ENCODE measurements at places on chromosomes 2 and 18.
A peak's percentile ranks its signal among the peaks of the same experiment; 100 is the strongest.

GRCh38 chr18:8264861-8265411 is 344.3 kb upstream of the RAB12 start:
- DNase-seq = peak; percentile 43

GRCh38 chr2:240780023-240780700 is 39.9 kb downstream of the KIF1A start:
- DNase-seq = no peak

- no peak for DNase-seq
Measured at GRCh38 chr2:157257312-157258252, at the start of gene GALNT5. Gene GALNT5 (plus strand): TSS chr2:157257705. CDS start chr2:157258083, 378 bp downstream.

- no peak for DNase-seq
Measured at GRCh38 chr2:222707689-222708273, 36.3 kb downstream of the MOGAT1 start.

GRCh38 chr2:203805486-203805838 is 62.1 kb upstream of the CTLA4 start:
- no peak for DNase-seq

- DNase-seq = no peak
Measured at GRCh38 chr2:13968811-13969210, 663.7 kb upstream of the LRATD1 start.

DNA sequence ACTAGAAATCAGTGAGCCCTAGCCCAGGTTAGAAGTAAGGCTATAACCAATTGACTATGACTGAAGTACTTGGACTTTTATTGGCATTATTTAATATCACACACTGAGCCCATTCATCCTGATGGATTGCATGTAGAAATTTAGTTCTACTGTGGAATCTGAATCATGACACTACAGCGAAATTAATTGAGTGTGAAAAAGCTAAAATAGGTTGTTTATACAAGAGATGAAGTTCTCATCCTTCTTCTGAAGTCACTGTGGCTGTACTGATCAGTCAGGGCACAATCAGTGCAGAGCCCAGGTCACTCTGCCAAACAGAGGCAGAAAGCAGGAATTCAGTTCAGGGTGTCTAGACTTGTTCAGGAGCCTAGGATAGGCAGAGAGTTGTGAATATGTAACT is 158.9 kb downstream of the BABAM2 start:
- no peak for DNase-seq

- DNase-seq = no peak
Measured at GRCh38 chr2:74893332-74893731, 59.4 kb downstream of the HK2 start.

GRCh38 chr18:27838225-27838624 is 338.7 kb downstream of the CDH2 start:
- peak; percentile 47 for DNase-seq

DNA sequence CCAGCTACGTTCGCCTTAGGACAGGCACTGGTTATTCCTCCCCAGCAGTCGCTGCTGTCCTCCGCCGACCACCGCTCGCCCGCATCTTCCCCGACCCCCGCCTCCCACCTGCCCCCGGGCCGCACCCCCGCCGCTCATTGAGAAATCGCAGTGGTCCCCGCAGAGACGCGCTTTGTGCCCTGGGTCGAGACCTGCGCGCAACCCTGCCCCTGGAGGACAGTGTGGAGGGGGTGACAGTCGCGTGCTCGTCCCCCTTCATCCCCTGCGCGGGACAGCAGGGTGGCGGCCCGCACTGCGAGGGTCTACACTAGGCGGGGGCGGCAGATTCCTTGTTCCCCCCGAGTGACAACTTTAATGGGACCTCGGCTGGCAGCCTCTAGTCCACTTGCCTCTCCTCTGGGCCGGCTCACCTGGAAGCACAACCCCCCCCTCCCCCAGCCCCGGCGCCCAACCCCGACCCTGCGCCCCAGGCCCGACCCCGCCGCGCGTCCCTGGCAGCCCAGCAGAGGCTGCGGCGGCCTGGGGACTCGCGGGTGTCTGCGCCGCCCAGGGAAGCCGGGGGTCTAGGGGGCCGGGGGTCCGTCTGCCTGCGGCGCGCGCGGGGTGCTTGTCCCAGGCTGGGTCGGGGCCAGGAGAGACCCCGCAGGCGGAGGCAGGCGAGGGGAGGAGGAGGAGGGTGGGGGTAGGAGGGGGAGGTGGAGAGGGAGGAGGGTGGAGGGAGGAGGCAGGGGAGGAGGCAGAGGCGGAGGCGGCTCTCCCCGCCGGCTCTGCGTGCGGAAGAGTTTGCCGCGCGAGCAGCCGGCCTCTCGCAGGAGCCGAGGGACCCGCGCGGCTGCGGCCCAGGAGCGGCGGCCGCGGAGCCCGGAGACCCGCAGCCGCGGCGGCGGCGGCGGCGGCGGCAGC is at the start of gene NPAS2:
Gene NPAS2, plus strand, starts transcription at position 770 of the 903 bp plus-strand sequence. CDS start 84,616 bp downstream, outside the sequence.
- no peak for DNase-seq

DNA sequence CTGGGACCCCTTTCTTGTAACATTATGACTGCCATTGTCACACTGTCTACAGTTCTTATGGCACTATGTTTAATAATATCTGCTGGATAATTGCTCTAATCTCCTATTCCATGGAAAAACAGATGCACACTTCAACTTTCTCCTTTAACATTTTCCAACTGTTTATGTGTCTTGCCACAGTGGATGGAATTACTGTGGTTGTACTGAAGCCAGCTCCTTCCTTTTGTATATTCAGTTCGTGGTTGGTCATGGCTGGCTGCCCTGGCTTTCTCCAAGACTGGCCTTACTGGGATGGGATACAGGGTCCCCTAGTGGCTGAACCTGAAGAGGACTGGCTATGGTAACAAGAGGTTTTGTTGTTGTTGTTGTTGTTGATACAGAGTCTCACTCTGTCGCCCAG is 113.9 kb downstream of the SS18 start:
- no peak for DNase-seq

- no peak for DNase-seq
Measured at GRCh38 chr2:98748292-98749065, 17.5 kb upstream of the MGAT4A start.

- DNase-seq = no peak
Measured at GRCh38 chr2:113124181-113124961, 3.0 kb upstream of the IL1RN start.

DNA sequence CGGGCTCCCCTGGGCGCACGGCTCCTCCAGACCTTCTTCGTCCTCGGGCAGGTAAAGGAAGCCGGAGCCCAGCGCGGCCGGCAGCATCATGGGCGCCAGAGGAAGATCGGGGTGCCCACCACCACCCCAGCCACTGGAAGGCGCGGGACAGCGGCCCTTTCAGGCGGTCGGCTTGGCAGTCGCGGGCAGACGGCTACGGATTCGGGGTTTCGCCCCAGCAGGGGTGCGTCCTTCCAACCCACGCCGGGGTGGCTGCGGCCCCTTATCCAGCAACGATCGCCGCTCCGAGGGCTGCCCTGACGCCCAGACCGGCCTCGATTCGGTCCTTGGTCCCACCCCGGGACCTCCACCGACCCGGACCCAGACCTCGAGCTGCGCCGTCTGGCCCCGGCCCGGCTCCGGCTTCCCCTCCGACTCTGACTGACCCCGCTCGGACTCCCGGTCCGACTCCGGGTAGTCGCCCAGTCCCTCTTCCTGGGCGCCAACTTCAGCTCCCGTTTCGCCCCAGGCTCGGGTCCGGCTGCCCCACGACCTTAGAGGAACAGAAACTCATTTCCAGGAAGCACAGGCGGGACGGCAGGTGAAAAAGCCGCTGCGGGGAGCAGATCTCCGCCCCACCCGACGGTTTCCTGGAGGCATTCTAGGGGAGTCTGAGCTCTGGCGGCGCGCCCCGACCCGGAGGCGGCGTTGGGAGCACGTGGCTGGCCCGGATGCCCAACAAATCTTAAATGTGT is 30.2 kb upstream of the SSB start:
- no peak for DNase-seq

DNA sequence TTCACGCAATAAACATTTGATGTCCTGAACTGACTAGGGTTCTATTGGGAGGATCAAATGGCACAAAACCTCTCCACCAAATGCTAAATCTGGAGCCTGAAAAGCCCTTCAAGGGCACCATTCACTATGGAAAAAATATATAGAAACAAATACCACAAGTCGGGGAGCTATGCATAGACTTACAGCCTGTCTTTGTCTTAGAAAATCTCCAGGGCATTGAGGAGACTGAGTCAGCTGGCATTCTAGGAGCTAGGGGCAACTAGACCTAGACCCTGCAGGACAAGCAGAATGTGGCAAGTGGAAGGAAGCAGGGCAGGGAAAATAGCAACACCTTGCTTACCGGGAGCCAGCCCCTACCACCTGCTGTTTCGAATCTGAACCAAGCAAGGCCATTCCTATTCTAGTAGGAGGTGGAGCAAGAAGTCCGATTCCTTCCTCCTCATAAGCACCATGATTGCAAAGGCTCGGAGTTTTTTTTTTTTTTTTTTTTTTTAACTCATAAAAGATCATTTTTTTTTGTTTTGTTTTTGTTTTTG is 77.8 kb downstream of the DDX1 start:
- DNase-seq = no peak

GRCh38 chr2:231325826-231326225 is 69.7 kb upstream of the B3GNT7 start:
- no peak for DNase-seq

GRCh38 chr2:70974592-70974991 is 3.8 kb upstream of the ANKRD53 start:
- DNase-seq = no peak

GRCh38 chr2:8214036-8214615 is 467.7 kb upstream of the ID2 start:
- no peak for DNase-seq

GRCh38 chr2:240133401-240133800 is 2.7 kb downstream of the COPS9 start:
- no peak for DNase-seq

DNA sequence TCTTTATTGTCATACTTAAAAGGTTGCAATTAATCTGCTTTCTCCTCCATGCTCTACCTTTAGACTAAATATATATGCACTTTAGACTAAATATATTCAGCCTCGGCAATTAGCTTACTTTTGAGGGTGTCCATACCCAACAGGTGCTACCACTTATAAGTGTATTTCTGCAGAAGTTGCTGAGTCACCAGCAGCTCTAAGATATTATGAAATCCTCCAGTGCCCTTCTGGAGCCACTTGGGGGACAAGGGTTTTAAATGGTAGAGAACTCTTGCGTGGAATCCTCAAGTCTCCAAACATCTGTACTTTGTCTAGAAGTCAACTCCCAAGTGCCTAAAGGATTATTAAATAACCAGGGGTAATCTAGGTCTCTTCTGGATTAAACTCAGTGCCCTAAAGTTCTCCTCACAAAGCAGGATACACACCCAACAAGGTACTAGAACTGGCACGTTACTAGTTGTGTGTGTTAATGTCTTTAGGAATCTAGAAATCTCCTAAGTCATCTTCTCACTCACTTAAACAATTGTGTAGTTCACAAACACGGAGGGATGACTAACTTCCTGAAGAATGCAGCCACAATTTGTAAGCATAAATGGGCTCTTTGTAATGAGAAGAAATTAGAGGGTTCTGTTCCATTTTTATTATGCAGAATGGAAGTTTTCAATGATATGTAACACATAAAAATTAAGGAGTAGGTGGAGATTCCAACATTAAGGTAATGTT is 159.7 kb downstream of the CD226 start:
- DNase-seq = peak; percentile 4

DNA sequence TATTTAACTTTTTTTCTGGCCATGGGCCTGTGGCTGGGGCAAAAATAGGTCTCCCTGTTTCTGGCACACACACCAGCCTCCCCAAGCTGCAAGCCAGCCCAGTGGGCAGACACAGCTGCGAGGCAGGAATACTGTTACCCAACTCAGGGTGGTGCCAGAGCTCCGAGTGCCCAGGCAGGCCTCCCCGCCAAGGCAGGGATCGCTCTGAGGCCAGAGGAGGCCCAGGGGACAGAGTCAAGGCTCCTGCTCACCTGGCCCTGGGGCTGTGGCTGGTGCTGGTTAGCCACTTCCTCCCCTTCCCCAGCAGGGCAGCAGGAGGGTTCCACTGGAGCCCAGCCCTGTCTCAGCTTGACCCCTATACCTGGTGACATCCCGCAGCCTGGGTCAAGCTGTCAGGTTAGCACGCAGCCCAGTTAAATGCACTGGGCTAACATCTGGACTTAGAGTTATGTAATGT is 67.1 kb upstream of the EPAS1 start:
- no peak for DNase-seq

All from NCI-H82 (cell line).